AML-193 (cell line): ENCODE measurements at places on chromosomes 6 and 20.

- no peak for DNase-seq
These were observed 75.1 kb downstream of the FOXA2 start for GRCh38 chr20:22509090-22509842.

DNA sequence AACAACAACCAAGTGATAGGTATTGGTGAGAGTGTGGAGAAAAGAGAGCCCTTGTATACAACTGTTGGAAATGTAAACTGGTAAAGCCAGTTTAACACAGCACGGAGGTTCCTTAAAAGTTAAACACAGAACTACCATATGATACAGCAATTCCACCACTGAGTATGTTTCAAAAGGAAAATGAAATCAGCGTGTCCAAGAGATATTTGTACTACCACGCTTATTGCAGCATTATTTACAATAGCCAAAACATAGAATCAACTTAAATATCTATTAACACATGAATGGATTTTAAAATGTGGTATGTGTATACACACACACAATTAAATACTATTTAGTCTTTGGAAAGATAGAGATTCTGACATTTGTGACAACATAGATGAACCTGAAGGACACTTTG lies 1.1 kb downstream of the PTCHD4 start:
- DNase-seq, result no peak

GRCh38 chr6:71388068-71388744 lies 99.6 kb downstream of the OGFRL1 start:
- DNase-seq, result no peak

- no peak for DNase-seq
These were observed 3.3 kb downstream of the SLCO4A1 start for GRCh38 chr20:62645613-62646012.

DNA sequence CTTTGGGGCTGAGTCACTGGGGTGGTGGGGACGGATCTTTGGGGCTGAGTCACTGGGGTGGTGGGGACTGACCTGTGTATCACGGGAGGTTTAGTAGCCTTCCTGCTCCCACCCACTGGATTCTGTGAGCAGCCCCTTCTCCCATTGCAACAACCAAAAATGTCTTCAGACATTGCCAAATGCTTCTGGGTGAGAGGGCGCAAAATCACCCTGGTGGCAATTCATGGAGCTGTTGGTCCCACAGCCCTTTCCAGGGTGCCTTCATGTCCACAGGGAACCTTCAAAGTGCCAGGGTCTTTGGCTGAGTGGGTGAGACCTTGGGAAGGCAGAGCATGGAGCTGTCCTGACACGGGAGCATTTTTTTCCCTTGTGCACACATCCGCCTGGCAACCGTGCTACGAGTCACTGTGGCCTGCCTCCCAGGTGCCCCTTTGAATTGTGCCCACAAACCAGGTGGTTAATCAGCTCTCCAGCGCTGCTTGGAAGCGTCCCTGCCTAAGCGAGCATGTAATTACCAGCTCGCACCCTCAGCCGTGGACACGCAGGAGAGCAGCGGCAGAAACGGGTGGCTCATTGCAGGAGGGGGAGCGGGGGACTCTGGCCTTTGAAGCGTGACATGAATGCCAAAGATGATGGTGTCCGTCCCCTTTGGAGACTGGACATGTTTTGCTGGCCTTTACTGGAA lies 27.4 kb upstream of the APCDD1L start:
- DNase-seq, result no peak
